ENCODE measurements at places on chromosomes 2 and 18. TPM values are rescaled to one million over a fixed set of nuclear protein-coding genes. Genes with fewer than 3 reads are reported as not detected.
A peak's percentile ranks its signal among the peaks of the same experiment; 100 is the strongest.

DNA sequence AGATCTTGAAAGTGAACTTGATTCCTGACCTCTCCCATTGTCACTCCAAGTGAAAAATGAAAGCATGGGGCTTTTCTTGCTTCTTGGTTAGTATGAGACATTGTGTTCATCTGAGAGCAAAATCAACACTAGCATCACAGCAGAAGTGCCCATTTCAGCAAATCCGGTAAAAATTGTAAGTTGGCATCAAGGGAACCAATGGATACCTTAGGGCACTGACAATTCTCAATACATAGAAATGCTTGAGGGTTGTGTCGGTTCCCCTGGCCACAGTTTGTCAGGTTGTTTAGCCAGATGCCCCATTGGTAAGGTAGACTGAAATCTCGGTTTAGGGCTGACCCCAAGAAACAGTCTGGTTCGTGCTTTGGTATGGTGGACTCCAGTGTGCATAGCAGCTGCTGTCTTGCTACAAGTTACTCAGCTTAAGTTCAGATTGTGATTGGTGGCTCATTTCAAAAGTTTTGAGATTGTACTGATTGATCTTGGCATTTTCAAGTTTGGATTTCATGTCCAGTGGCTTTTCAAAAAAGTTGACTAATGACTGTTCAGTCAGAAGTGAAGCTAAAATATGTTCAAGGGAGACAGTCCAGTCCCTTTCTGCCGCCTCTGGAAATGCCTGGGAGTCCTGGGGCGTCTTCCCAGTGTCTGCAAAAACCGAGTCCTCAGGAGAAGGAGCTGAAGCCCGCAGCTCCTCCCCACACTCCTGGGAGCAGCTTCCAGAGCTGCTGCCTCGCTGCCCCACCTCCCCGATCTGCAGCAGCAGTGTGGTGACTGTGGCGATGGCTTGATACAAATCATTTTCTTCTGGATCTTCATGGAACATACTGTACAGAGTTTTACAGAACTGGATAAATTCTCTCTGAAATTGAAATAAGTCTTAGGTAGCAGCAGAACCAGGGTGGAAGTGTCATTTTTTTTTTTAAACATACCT, 5.6 kb downstream of the RPL31 start:
- DNase-seq, result no peak

GRCh38 chr2:39523308-39524044, 86.4 kb upstream of the MAP4K3 start:
- no peak for DNase-seq

DNA sequence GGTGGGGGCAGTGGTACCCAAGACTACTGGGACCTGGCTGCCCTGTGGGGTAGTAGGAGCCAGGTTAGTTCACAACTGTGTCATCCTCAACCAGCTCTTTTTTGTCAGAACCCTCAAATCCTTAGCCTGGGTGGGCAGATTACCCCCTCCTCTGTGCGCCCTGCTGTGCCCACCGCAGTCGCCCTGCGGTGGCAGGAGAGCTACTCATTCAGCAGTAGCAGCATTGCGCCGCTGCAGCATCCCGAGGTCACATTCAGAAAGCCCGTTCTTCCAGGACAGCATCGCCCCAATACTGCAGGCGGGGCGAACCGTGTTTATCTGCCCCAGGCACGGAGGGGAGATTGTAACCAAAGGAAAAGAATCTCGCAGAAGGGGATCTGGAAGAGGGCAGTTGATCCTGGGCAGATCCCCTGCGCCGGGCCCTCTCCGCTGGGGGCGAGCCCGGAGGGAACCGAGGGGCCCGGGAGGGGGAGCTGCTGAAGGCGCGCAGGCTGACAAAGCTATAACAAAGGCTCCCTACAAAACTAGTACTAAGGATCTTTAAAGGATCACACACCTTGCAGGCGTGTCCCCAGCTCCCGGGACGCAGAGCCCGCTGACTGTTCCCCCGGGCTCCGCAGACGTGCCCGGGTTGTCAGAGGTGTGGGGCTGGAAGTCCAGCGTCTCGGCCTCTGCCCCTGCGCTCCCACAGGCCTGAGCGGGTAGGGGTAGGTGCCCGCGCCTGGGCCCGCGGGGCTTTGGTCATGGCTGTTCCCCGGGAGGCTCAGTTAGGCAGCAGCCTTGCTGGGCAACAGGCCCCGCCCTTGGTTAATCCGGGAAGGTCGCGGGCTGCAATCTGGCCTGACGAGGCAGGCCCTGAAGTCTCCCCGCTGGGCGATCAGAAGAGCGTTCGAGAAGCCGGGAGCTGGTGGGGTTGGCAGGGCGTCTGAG, 13.2 kb downstream of the POU3F3 start:
- no peak for DNase-seq

GRCh38 chr2:3689998-3690748, 13.2 kb upstream of the DCDC2C start:
- DNase-seq, result no peak

DNA sequence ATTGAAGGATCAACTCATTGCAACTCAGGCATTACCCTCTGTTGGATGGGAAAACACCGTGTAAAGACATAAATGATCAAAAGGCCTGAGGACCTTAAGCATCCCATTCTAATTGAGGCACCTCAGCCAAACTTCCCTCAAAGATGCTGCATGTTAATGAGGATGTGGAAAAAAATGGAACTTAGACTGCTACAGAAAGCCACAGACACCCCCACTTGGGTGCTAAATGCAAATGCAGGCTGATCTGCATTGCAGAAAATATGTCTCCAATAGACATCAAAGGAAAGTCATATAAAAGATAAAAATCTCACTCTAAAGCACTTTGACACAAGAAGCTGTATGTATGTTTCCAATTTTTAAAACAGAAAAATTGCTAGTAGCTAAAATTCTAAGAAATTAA, 504.7 kb downstream of the KCNJ3 start:
- no peak for DNase-seq

- DNase-seq, result no peak
Measured at GRCh38 chr18:62384610-62385097, 59.5 kb downstream of the TNFRSF11A start.

DNA sequence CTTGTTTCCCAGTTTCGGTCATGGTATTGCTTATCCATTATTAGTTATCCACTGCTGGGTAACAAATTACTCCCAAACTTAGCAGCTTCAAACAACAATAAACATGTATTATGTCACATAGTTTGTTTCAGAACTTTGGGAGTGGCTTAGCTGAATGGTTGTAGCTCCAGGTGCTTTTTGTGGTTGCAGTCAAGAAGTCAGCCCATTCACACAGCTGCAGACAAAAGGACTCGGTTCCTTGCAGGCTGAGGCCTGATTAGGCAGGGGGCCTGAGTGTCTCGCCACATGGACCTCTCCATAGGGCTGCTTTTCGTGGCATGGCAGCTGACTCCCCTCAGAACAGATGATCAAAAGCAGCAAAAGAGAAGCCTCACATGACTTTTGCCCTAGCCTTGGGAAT, 58.2 kb upstream of the ITGA4 start:
- DNase-seq, result no peak

DNA sequence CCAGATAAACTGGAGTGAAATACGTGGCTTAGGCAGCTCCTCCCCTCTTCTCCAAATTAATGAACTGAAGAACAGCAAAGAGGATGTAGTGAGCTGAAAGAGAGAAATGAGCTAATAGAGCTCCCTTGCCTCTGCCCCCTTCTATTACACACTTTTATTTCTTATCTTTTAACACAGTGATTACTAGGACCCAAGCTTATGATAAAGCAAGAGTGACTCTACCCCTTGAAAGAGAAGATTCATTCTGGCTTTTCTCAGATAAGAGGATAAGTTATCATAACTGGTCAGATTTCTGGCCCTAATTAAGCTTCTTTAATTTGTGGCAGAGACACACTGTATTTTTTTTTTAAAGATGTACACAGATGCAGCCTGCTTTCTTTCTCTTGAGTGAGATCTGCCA, 102.2 kb downstream of the MSTN start:
- no peak for DNase-seq

GRCh38 chr2:238924032-238924431, 76.1 kb downstream of the TWIST2 start:
- peak; percentile 36 for DNase-seq

DNA sequence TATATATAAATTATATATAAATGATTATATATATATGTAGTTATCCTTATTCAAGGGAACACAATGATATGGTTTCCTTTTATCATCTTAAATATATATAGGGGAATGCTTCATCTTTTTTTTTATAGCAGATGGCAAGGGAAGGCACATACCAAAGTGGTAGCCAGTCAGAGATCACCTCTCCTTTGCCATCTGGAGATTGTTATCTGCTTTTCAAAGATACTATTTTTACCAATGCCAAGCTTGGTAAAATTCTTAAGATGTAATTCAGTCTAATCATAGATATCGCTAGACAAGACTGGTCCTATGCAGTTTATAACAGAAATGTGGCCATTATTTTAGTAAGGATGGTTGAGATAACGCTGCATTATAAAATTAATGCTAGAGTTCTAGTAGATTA, 64.7 kb upstream of the DSEL start:
- no peak for DNase-seq

- DNase-seq, result no peak
Measured at GRCh38 chr18:32483002-32483401, 12.3 kb upstream of the GAREM1 start.

DNA sequence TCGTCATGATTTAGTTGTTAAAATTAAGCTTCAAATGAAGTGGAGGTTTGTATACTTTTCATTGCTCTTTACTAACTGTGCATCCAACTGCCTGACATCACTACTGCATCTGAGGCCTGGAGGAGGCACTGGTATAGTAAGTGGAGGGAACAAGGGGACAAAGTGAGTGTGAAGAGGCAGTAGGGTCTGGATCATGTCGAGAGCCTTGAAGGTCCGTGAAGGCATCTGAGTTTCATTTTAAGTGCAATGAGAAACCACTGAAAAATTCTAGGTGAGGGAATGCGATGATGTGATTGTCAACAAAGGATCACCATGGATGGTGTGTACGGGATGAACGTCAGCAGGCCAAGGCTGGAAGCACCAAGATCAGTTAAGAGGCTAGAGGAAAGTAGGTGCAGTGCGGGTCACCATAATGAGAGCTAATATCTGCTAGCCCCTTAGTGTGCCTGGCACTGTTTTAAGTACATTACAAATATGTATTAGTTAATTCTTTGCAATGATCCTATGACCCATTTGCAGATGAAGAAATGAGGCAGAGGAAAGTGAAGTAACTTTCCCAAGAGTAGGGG, 96.1 kb downstream of the CABYR start:
- no peak for DNase-seq

GRCh38 chr18:26662996-26663395, 114.6 kb upstream of the KCTD1 start:
- DNase-seq, result no peak

DNA sequence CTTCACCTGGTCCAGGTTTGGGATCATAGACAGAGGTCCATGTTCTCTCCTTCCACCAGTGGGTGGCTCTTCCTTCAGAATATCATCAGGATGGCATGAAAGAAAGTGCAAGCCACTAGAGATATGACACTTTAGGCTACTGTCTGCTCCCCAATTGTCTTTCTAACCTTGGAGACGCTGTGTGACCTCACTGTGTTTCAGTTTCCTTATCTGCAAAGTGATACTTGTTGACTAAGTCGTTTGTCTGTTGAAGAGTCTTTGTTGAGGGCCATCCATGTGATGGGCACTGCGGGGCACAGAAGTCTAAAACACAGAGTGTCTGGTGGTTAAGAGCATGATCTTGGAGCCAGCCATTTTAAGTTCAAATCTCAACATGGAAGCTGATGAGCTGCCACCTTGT, 259.9 kb upstream of the THSD7B start:
- no peak for DNase-seq

- no peak for DNase-seq
Measured at GRCh38 chr2:241561832-241562231, 3.3 kb downstream of the BOK start.

DNA sequence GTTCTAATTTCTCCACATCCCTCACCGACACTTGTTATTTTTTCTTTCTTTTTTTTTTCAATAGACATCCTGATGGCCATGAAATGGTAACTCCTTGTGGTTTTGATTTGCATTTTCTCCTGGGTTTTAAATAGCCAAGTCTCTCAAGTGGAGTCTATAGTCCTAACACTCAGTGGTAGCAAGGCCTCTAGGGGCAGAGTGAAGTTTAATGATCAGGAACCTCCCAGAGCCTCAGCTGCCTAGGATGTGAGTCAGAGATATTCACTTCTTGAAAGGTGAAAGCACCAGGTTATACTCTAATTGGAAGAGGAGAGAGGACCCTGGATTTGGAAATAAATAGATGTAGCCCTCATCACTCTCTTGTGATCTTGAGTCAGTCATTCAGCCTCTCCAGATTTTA, 62.7 kb upstream of the CAPN13 start:
- DNase-seq, result no peak

DNA sequence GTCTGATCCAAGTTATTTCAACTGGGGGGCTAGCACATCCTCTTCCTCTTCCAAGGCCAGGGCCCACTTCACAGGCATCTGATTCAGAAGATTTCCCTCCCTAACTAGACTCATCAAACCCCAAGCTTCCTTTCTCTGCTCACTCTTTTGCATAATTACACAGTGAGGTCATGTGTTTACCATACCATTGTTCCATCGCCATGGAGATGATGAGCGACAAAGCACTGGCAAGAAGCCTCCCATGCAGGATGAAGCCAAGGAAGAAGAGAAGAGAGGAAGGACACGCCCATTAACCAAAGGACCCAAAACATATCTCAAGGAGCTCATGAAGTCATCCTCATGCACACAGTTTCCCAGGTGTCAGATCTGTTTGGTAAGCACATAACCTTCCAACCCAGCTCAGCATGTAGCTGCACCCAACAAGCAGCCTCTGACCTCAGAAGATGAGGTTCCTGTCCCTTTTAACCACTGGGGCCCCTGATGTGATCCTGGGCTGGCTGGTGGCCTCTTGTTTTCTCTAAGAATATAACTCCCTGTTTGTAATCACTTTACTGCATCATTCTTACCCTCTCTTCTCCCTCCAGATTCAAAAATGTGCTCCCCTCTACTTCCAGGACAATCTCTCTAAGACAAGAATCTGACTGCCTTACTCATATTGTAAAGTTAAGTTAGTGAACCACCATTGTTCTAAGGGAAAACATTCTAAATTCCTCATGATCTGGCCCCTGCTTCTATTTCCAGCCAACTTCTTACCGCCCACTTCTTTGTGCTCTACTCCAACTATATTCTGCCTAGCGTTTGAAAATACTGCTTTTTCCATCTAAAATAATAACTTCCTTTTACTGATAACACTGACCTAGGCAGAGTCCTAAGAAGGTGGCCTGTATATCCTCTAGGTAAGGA, 190.1 kb downstream of the TTC32 start:
- DNase-seq, result no peak

DNA sequence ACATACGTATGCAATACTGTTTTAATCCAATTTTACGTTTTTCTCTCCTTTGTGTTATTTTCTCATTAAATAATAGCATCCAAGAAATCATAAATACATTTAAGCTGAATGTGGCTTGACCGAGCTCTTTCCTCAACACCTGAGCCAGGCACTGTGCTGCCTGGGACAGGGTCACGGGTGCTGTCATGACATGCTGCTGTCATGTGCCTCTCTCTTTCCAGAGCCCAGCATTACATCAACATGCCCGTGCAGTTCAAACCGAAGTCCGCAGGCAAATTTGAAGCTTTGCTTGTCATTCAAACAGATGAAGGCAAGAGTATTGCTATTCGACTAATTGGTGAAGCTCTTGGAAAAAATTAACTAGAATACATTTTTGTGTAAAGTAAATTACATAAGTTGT, 94.1 kb upstream of the LDLRAD4 start:
- no peak for DNase-seq

GRCh38 chr18:23257686-23258565, 122.6 kb downstream of the CABLES1 start:
- DNase-seq, result no peak

- DNase-seq, result no peak
Measured at GRCh38 chr18:23235860-23236259, 100.6 kb downstream of the CABLES1 start.

- no peak for DNase-seq
Measured at GRCh38 chr2:192584976-192585375, 390.2 kb upstream of the TMEFF2 start.

GPR155 gene
- total RNA-seq, result 48.7 TPM

KATNAL2 gene
- 0.88 TPM for total RNA-seq

HDAC4 gene
- 104 TPM for total RNA-seq

DUSP19 gene
- 1.9 TPM for total RNA-seq

Data from Peyer's patch (tissue), 4 donors.